SK-N-SH (cell line): ENCODE measurements at places on chromosomes 5 and 9. TPM values are rescaled to one million over a fixed set of nuclear protein-coding genes. Genes with fewer than 3 reads are reported as not detected.

DNA sequence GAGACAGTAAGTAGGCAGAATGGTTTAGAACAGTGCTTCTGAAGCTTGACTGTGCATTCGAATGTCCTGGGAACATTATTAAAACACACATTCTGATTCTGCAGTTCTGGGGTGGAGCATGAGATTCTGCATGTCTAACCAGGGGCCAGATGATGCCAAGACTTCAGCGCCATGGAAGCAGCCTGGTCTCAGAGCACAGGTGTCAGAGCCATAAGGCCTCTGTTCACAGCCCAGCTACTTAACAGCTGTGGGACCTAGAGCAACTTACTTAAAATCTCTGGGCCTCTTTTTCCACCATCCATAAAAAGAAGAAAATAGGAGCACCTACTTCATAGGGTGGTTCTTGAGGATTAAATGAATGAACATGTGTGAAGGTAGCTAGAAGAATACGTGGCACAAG lies 84.0 kb downstream of the GNAQ start:
- peaks cover 37% of the 10 kb centered on the region for H3K4me1 ChIP-seq
- H3K27ac ChIP-seq: no peak overlapping the region
- DNase-seq: no peak

DNA sequence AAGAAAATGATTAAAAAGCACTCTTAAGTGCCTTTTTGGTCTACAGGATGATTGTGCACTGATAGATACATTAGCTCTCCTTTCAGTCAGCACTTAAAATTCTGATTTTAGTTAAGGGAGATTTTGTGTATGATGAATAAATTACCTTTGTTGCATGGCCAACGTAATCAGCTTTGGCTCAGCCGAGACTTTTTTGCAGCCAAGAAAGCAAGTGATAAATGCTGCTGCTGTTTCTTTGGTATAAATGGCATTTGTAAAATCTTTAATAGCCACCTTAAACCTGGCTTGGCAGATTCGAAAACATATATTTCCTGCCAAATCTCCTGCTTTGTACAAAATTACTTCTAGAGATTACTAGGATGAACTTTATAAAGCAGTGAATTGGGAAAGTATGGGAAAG lies 147.7 kb downstream of the DCP2 start:
- DNase-seq: no peak
- no peaks in the 10 kb centered on the region; the same call in 1 of the 2 replicates for H3K27me3 ChIP-seq
- H3K4me1 ChIP-seq: no peaks in the 10 kb centered on the region
- H3K36me3 ChIP-seq: no peaks in the 10 kb centered on the region
- peak overlapping the region; percentile 92 for H3K27ac ChIP-seq

- DNase-seq: no peak
- peaks cover 6% of the 10 kb centered on the region; the same call in 1 of the 2 replicates for H3K27me3 ChIP-seq
- no peaks in the 10 kb centered on the region for H3K36me3 ChIP-seq
- H3K4me1 ChIP-seq: no peaks in the 10 kb centered on the region
These were observed 10.6 kb upstream of the AGXT2 start for GRCh38 chr5:35058374-35058788.

Gene OSMR
- polyA plus RNA-seq: 55.9 and 56.0 TPM in 2 replicates
